ENCODE measurements at places on chromosomes 12 and 14. TPM values are rescaled to one million over a fixed set of nuclear protein-coding genes. Genes with fewer than 3 reads are reported as not detected.

GRCh38 chr12:53198486-53199110, 8.5 kb downstream of the ITGB7 start:
- no peak for DNase-seq

- peak; percentile 83 for DNase-seq
Observed at GRCh38 chr12:48795550-48796455, 6.9 kb upstream of the ADCY6 start.

DNA sequence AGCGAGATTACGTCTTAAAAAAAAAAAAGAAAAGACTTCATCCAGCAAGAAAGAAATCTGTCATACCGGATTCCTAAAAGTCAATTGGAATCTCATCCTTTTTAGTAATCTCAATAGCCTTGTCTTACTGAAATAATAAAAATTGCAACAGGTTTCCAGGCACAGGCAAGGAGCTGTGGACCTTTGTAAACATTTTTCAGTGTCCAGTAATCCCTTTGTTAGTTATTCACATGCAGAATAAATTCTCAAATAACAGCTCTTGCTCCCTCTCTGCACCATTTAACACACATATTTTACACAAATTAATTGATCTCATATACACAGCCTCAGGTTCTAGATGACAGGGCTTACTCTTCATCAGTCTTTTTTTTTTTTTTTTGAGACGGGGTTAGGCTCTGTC, 22.0 kb upstream of the CALM1 start:
- DNase-seq: no peak

GRCh38 chr14:96683562-96684289, 113.5 kb upstream of the VRK1 start:
- DNase-seq: no peak

GRCh38 chr14:89117012-89117411, 292.6 kb downstream of the TTC8 start:
- DNase-seq: no peak

DNA sequence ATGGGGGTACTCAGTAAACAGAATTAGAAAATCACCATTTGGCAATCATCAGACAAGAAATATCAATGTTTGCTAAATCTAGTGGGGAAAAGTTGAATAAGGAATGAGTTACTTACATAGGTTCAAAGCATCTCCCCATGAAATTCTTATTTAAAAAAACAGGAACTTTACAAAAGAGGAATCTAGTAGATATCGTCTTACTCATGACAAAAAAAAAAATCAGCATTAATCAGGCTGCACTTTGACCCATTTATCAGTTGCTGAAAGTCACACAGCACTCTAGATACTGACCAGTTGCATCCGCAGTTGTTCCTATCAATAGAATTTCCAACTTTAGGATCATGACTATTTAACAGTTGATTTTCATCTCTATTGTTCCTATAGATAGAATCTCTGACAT, 5.8 kb upstream of the DICER1 start:
- DNase-seq: no peak

DNA sequence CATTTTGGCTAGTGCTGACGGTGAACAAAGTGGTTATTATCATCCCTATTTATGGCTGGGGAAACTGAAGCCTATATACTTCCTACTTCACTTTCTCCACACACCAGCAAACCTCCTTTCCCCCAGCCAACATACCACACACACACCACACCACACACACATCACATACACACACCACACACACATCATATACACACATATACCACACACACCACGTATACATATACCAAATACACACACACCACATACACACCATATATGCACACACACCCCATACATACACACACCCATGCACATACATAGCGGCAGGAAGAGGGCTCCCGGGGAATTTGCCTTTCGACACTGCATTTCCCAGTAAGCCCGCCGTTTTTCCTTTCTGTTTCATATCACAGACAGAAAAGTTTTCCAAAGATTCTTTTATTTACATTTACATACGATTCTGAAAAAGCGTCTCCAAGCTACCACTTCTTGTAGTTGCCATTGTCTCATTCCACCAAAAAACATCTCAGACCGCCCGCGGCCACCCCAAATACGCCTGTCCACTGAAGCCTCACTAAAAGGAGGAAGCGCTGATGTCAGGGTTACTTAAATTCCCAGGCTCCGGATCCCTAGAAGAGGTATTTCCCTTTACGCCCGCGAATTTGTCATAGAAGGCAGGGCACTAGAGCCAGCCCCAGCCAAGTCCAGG, 823 bp upstream of the RAB5B start:
- no peak for DNase-seq

DNA sequence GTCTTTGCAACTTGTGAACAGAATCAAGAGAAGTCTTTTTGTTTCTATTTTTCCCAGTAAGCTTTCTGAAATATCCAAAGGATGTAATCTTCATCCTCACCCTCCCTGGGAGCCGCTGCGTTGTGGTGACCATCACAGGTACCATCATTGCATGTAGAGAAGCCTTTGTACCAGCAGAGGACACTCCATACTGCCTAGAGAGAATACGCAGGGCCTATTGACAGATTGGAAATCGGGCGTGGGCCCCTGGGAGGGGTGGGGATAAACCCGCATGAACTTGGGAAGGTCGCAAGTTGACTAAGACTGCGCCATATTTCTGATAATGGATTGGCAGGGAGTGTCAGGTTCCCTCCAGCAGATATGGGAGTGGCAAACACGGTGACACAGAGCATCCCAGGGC, 12.7 kb downstream of the KRT1 start:
- DNase-seq: no peak

DNA sequence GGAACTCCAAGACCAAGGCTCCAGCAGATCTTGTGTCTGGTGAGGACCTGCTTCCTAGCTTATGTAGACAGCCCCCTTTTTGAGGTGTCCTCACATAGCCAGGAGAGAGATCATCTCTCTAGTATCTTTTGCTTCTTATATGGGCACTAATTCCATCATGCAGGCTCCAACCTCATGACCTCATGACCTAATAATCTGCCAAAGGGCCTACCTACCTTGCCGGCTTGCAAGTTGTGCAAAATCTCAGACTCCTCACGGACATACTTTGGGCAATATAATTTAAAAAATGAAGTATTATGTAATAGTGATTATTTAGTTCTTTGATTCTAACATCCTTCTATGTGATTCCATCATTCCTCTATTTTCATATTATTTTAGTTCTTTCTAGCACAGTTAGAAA, 333.1 kb upstream of the DIO2 start:
- no peak for DNase-seq

GRCh38 chr12:11855983-11856374, 206.5 kb downstream of the ETV6 start:
- DNase-seq: no peak

The VPS37B gene
- 26.4 TPM for total RNA-seq

The TBX3 gene
- total RNA-seq: 114 TPM
